Suprapubic skin (tissue), 4 donors: ENCODE measurements at places on chromosomes 3 and 15.
A peak's percentile ranks its signal among the peaks of the same experiment; 100 is the strongest.

- peaks cover 25% of the 10 kb centered on the region for H3K4me1 ChIP-seq
- DNase-seq: peak; percentile 72
- no peaks in the 10 kb centered on the region for H3K27me3 ChIP-seq
- H3K27ac ChIP-seq: no peak overlapping the region
These were observed 141.6 kb upstream of the MEF2A start for GRCh38 chr15:99424131-99424571.

- DNase-seq: no peak
- no peak overlapping the region for H3K27ac ChIP-seq
- H3K4me3 ChIP-seq: no peak overlapping the region
- H3K27me3 ChIP-seq: no peaks in the 10 kb centered on the region
- H3K36me3 ChIP-seq: no peaks in the 10 kb centered on the region
- H3K4me1 ChIP-seq: peaks cover 4% of the 10 kb centered on the region
These were observed 96.6 kb upstream of the PLXND1 start for GRCh38 chr3:129702934-129703712.

GRCh38 chr15:77695961-77696582 is 63.4 kb upstream of the LINGO1 start:
- no peaks in the 10 kb centered on the region for H3K4me1 ChIP-seq
- no peaks in the 10 kb centered on the region for H3K36me3 ChIP-seq
- H3K27ac ChIP-seq: no peak overlapping the region
- H3K27me3 ChIP-seq: peaks cover 54% of the 10 kb centered on the region

GRCh38 chr15:66805202-66805885 is 103.3 kb downstream of the SMAD6 start:
- H3K36me3 ChIP-seq: no peaks in the 10 kb centered on the region
- H3K4me1 ChIP-seq: peaks cover 47% of the 10 kb centered on the region
- no peak for DNase-seq
- no peaks in the 10 kb centered on the region for H3K27me3 ChIP-seq
- no peak overlapping the region for H3K4me3 ChIP-seq
